ENCODE measurements at places on chromosomes 7 and 10. TPM values are rescaled to one million over a fixed set of nuclear protein-coding genes. Genes with fewer than 3 reads are reported as not detected.

SLC16A9 gene
- 1.2 TPM for total RNA-seq

CDH23 gene
- total RNA-seq = 0.12 TPM

MOGAT3 gene
- not detected for total RNA-seq

LIPJ gene
- total RNA-seq = not detected

NME8 gene
- not detected for total RNA-seq

SYCE1 gene
- not detected for total RNA-seq

COL17A1 gene
- total RNA-seq = 0.33 TPM

MMD2 gene
- not detected for total RNA-seq

GNGT1 gene
- total RNA-seq = not detected

RASA4B gene
- 0.89 TPM for total RNA-seq

INTS1 gene
- total RNA-seq = 48.7 TPM

PRXL2A gene
- 14.9 TPM for total RNA-seq

CLDN3 gene
- total RNA-seq = 0.12 TPM

SPDYE5 gene
- total RNA-seq = 0.12 TPM

ATP6V0A4 gene
- under 0.01 TPM for total RNA-seq

SEM1 gene
- 49.4 TPM for total RNA-seq

LMOD2 gene
- total RNA-seq = not detected

ANKRD30A gene
- not detected for total RNA-seq

KLF14 gene
- under 0.01 TPM for total RNA-seq

ZNF479 gene
- total RNA-seq = not detected

OR13A1 gene
- total RNA-seq = not detected

AP3M1 gene
- total RNA-seq = 26.6 TPM

Data from uterine smooth muscle cell (primary cell).